ENCODE measurements at places on chromosomes 6 and 20. TPM values are rescaled to one million over a fixed set of nuclear protein-coding genes. Genes with fewer than 3 reads are reported as not detected.

GRCh38 chr6:89690944-89691324 is 52.4 kb upstream of the LYRM2 start:
- DNase-seq = no peak

- no peak for DNase-seq
Observed at GRCh38 chr6:97240222-97240621, 42.8 kb downstream of the MMS22L start.

- peak; percentile 52 for DNase-seq
Observed at GRCh38 chr6:7243179-7243981, 69.6 kb downstream of the SSR1 start.

- DNase-seq = no peak
Observed at GRCh38 chr6:13009461-13009860, 292.9 kb downstream of the PHACTR1 start.

DNA sequence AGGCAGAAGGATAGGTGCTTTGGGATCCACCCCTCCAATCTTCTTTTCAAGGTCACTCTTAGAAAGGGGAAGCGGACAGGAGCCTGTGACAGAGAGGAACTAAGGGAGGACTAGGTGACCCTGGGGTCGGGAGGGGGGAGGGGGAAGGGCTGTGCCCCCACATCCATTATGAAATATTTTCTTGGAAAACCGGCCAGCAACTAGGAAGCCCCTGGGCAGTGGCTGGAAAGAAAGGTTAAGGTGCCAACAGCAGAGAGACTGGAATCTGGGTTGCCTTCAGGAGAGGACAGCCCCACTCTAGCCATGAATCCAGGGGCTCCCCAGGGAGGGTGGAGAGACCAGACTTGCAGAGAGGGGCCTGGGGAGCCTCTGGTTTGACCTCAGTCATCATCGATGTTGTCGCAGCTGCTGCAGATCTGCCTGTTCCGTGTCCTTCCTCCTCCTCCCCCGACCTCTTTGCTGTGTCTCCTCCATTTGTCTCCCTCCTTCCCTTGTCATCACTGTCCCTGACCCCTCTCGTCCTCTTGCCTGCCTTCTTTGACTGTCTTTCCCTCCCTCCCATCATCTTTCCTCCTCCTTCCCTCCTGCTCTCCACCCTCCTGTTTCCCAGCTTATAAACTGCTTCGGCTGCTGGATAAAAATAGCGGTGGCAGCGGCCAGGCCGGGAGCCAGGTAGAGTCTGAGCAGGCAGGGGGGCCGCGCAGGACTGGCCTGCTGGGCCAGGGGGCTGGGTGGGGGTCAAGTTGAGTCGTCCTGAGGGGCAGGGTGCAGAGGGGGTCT is 3.2 kb downstream of the SLC29A1 start:
- DNase-seq = no peak

Gene REM1
- not detected for polyA plus RNA-seq

Data from naive thymus-derived CD8-positive, alpha-beta T cell (primary cell).